ENCODE measurements at places on chromosomes 1 and 21. TPM values are rescaled to one million over a fixed set of nuclear protein-coding genes. Genes with fewer than 3 reads are reported as not detected.

- DNase-seq, result peak; percentile 79
Observed at GRCh38 chr1:91020967-91021685, 709 bp downstream of the ZNF644 start.

DNA sequence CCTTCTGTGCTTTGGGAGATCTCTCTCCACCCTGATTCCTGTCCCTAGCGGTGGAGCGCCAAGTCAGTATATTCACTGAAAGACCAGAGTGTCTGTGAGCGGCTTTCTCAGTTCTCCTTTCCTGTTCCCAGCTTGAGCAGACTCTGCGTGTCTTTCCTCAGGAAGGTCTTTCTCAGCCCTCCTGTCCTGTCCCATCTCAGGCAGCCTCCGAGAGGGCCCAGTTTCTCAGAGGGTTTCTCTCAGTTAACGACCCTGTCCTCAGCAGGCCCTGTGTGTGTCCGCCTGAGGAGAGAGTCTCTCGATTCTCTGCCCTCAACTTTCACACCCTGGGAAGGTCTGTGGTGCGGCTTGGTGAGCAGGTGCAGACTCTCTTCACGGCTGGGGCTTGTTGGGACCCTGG is 34.0 kb upstream of the CHIT1 start:
- no peak for DNase-seq

DNA sequence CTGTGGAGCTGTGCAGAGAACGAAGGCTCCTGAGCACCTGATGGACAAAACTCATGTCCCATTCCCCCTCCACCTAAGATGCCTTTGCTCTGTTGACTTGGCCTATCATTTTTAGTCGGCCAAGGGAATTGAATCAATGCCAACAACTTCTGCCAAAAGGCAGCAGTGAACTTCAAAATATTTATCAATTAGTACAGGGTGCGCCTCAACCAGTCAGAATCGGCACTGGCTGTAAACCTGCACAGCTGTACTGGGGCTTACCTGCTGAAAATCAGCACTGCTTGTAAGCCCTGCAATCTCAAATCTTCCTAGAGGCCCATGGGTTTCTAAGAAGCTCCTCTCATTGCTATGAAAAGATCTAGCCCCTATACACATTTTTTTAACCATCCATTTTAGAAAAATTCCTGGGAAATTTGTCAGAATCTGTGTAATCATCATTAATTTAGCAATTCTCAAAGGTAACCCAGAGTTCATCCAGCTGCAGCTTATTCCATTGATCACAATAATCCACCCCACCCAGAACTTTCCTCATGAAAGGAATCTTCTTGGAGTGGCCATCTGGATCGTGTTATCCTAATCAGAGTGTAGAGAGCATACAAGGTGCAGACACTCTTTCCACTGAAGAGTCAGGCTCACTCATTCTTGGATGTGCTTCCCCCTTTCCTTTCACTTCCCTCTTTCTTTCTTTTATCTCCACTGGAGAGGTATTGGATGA is 40.2 kb downstream of the ADAMTS1 start:
- DNase-seq, result no peak

- DNase-seq, result peak; percentile 56
Observed at GRCh38 chr1:150619576-150620509, 9.6 kb downstream of the ENSA start.

DNA sequence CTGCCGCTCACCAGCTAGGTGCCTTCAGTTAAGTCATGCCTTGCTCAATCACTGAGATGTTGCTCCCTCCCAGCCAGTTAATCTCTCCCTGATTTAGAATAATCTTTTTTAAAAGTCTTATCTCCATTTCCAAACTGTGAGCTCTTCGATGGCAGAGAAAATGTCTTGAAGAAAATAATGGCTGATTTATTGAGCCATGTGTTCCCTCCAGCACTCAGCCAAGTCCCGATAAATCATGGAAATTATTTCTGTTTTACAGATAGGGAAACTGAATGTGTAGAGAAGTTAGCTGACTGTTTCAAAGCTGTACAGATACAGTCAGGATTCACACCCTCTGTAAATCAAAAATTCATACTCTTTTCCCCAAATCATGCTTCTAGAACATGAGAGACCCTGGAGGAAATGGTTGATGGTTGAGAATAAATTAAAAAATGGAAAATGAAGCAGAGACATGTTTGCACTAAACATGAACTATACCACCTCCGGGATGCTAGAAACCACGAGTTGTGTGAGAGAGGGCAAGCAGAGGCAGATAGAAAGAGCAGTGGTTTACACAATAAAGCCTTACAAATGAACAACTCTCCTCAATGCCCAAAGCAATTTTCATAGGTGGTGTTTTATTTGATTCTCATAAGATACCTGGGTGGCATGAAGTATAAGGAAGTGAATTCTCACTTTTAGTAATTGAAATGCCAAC is 376.4 kb downstream of the PLPP3 start:
- DNase-seq, result no peak

- no peak for DNase-seq
Observed at GRCh38 chr1:109929588-109930251, 19.1 kb downstream of the CSF1 start.

DNA sequence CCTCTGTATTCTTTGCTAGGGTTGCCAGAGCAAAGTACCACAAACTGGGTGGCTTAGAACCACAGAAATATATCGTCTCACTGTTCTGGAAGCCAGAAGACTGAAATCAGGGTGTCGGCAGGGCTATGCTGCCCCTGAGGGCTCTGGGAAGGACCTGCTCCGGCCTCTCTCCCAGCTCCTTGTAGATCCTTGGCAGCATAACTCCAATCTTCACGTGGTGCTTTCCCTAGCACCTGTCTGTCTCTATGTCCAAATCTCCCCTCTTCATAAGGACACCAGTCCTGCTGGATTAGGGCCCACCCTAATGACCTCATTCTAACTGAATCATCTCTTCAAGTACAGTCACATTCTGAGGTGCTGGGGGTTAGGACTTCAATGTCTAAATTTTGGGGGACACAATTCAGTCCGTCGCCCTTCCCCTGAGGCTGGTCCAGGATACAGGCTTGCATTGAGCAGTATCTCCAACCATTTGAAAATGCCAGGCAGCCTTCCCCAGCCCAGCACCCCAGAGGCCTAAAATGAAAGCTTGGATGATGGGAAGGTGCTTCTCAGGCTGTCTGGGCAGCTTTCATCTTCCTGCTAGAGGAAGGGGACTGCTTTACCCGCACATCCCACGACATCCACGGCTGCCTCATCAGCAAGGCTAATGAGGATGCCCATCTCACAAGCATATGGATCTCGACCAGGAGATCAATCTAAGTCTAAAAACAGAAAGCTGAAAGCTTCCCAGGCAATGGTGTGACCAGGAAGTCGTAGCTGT is 24.7 kb downstream of the TRIM67 start:
- DNase-seq, result no peak

DNA sequence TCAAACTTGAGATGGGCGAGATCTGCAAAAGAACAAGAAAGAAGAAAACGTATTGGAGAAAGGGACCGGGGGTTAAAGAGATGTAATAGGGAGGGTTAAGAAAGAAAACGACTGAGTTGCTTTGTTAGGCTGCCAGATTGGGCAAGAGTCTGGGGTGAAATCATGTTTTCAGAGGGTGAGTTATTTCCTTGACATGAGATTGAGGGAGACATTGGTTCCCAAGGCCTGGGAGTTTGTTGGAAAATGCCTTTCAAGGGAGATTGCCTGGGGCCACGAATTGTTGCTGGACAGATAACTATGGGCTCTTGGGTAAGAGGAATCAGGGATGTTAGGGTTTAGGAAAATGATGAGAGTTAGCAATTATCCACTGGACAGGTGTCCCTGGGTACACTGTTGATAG is 776 bp upstream of the CADM3 start:
- DNase-seq, result no peak

- no peak for DNase-seq
Observed at GRCh38 chr1:110872745-110873720, at the start of gene CD53. CD53 (plus strand) TSS chr1:110873148; CDS start chr1:110891409, 18,261 bp downstream.

GRCh38 chr1:35569936-35570335 is 3.2 kb upstream of the TFAP2E start:
- DNase-seq, result no peak

DNA sequence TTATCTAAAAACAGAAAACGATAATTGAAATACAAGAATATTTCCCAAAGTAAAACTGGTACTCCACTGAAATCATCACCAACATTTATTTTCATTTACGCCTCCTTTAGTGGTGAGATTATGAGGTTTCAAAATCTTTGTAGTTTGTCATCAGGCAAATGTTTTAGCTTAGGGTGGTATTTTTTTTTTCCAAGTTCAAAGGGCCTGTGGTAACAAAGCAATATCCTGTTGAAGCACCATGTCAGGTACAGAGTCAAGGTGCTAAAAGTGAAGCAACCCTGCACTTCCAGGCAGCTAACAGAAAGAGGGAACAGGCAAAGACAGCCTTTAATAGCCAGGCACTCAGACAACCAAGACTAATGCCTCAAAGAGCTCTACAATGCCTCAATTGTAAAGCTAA is 89.2 kb downstream of the JAK1 start:
- DNase-seq, result no peak

DNA sequence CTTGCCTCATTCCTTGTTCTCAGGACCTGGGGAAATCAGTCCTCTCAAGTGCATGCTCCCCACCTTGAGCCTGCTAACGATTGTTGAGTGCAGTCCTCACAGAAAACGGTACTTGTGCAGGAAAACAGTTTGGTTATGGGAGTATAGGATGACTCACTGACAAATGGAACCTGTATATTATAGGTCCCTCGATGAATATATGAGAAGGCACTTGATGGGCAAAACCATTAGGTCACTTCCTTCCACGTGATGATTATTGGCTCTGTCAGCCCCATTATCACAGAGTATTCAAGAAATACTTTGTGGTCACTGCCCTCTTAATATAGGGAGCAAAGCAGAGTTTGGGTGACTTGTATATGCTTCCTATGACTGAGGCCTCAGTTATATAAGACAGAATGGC is 6.2 kb downstream of the CCDC17 start:
- no peak for DNase-seq

GRCh38 chr1:34590211-34590623 is 164.6 kb upstream of the GJB5 start:
- no peak for DNase-seq

- DNase-seq, result no peak
Observed at GRCh38 chr1:88219521-88219920, 464.6 kb upstream of the PKN2 start.

GRCh38 chr1:185693654-185694053 is 40.5 kb upstream of the HMCN1 start:
- no peak for DNase-seq

DNA sequence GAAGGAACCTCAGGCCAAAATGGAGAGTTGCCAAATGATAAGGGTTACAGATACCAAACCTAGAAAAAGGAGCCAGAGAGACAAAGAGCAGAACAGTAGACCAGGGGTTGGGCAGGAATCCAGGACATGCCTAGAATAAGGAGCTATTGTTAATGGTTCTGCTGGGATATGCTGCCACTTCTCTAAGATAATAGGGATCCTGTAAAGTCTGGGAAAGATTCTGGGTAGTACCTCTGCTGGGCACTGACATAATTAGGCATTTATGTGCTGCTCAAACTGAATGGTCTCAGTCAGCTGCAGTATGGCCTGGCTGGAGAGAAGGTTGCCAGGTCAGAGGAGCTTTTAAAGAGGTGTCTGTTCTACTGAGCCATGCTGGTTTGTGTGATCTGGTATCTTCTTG is 19.9 kb upstream of the NRIP1 start:
- DNase-seq, result no peak

- DNase-seq, result no peak
Observed at GRCh38 chr1:73903092-73903491, 294.9 kb downstream of the LRRIQ3 start.

DNA sequence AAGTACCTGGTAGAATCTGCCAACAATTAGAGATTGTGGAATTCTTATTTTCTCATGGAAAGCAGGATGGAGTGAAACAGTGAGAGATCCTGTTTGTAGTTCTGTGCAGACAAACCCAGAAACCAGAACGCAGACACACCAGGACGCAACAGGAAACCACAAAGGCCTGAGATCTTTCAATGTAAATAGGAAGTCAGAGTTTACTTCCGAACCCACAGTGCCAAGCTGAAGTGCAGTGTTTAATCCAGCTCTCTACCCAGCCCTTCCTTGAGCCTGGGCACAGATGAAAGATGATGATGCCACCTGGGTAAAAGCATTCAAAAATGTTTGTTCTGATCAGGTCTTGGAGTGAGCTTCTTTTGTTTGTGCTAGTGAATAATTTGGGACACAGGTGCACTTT is 244.2 kb upstream of the HOOK1 start:
- DNase-seq, result no peak

- DNase-seq, result no peak
Observed at GRCh38 chr1:171576144-171576543, 45.9 kb upstream of the MYOCOS start.

GRCh38 chr1:219414250-219414649 is 198.7 kb downstream of the ZC3H11B start:
- no peak for DNase-seq

DNA sequence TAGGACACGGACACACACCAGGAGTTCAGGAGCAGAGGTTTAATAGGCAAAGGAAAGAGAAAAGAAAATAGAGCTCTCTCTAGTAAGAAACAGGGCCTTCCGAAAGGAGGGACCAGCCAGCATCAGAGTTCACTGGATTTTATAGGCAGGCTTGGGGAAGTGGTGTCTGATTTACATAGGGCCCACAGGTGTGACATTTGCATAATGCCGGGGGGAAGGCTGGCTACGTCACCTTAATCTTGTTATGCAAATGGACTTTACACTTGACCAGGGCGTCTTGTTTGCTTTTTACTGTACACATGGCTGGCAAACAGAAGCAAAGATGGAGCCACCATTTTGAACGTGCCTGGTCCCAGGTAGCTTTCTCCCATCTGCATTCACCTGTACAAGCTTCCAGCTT is at the start of gene OR14A16:
Gene OR14A16, minus strand, starts transcription at position 97 of the 400 bp plus-strand sequence. CDS start 8,390 bp downstream, outside the sequence.
- no peak for DNase-seq

GRCh38 chr21:37337179-37337578 is 29.4 kb upstream of the DYRK1A start:
- no peak for DNase-seq

- no peak for DNase-seq
Observed at GRCh38 chr1:238658763-238659162, 727.6 kb upstream of the CHRM3 start.

- no peak for DNase-seq
Observed at GRCh38 chr1:33348194-33348593, 27.3 kb upstream of the A3GALT2 start.

Gene NBPF9
- 18.1 TPM for total RNA-seq

Gene TTC34
- 0.67 TPM for total RNA-seq

Gene SPRR2B
- not detected for total RNA-seq

Gene CD1B
- total RNA-seq, result not detected

Gene CA6
- not detected for total RNA-seq

Gene BTBD8
- total RNA-seq, result 2.8 TPM

Gene LCA5L
- total RNA-seq, result 0.98 TPM

Gene GOLT1A
- 5.3 TPM for total RNA-seq

Gene ASPM
- total RNA-seq, result 2.7 TPM

Gene EPS8L3
- 327 TPM for total RNA-seq
